SJSA1 (cell line): ENCODE measurements at places on chromosomes 16 and 17.

DNA sequence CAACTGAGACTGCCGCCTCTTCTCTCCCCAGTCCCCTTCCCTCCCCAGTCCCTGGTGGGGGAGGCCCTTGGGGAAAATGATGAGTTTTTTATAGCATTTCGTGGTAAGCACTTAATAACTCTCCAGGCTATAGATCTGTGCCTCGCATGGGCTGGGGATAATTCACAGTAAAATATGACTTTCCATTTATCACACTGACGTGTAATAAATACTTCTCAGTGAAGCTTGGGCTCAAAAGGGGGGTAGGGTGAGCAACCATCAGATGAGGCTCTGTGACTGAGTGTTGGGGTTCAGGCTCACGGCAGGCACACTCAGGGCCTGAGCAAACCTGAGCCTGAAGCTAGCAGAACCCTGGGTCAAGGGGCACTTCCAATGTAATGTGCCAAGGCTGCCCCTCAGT, 101.6 kb downstream of the CCT6B start:
- no peak for DNase-seq

DNA sequence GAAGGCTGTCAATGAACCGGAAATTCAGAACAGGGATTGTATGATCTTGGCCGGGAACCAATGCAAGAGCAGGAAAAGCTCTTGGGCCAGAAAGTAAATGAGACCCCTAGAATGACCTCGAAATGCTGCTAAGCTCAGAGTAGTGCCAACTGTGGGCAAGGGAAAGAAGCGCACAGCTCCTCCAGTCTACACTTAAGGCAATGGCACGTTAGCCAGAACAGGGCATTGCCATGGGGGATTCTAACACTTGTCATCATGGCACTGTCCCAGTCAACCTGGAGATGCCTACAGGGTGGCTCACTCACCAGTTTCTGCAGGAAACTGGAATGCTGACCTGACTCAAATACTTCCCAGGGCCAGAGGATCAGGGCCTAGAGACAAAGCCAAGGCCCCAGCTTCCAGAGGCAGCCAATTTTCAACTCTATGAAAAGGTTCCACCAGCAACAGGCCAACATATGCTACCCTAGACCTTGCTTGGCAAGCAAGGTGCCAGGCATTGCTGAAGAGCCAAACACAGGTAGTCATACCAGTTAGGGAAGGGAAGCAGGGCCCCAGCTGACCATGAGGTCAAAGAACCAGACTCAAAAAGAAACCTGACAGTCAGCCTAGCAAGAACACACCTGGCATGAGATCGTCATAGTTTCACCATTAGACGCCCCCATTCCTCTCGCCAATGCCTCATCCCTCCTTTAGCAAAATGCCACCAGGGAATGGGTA, 34.9 kb downstream of the ARHGAP17 start:
- no peak for DNase-seq

DNA sequence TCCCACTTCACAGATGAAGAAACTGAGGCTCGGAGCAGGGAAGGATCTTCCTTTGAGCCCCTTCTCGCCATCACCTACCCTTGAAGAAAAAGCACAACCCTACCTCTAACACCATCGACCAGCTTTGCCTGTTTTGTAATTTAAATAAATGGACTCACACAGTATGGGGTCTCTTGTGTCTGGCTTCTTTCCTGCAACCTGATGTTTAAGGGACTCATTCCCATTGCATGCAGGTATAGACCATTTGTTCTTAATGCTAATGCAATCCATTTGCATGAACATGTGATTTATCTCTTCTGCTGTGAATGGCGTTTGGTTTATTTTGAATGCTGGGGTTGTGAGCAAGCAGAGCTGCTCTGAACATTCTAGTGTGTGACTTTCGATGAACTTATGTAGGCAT, 150.8 kb upstream of the FOXF1 start:
- DNase-seq: no peak

GRCh38 chr17:32261936-32262510, 3.6 kb upstream of the RHBDL3 start:
- DNase-seq: no peak

GRCh38 chr17:60354223-60354622, 37.7 kb downstream of the USP32 start:
- peak; percentile 82 for DNase-seq

- DNase-seq: no peak
Observed at GRCh38 chr17:65023791-65024190, 32.7 kb downstream of the GNA13 start.

DNA sequence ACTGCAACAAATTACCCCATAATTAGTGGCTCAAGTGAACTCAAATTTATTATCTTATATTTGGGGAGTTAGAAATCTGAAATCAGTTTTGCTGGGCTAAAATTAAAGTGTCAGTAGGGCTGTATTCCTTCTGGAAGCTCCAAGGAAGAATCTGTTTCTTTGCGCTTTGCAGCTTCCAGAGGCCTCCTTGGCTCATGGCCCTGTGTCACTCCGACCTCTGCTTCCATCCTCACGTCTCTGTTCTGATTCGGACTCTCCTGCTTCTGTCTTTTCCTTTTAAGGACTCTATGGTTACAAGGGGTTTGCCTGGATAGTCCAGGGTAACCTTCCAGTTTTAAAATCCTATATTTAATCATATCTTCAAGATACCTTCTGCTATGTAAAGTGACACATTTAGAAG, 232.1 kb downstream of the CA10 start:
- DNase-seq: no peak

GRCh38 chr16:19179546-19180490, 11.8 kb downstream of the SYT17 start:
- no peak for DNase-seq

- DNase-seq: no peak
Observed at GRCh38 chr17:57424777-57425188, 168.5 kb downstream of the MSI2 start.

GRCh38 chr16:2712063-2712441, 8.0 kb downstream of the PRSS27 start:
- no peak for DNase-seq

DNA sequence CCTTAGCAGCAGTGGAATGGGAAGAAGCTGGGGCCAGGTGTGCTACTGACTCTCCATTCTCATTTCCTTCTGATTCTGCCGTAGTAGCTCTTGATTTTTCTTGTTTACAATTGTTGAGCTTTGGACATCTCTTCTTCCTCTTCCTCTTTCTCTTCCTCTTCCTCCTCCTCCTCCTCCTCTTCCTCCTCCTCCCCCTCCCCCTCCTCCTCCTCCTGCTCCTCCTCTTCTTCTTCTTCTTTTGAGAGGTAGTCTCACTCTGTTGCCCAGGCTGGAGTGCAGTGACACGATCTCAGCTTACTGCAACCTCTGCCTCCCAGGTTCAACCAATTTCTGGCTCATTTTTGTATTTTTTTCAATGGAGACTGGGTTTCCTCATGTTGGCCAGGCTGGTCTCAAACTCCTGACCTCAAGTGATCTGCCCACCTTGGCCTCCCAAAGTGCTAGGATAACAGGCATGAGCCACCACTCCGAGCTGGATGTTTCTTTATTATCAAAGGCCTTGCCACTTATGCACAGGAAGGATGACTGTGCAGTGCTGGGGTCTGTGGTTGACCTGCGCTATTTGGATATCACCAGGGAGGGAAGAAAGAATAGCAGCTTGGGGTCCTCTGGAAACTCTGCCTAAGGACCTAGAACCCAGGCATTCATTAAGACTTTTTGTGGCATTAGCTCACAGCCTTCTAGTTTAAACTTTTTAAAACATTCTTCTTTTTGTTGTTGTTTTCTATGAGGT, 127.8 kb upstream of the KCNJ16 start:
- DNase-seq: peak; percentile 52

- no peak for DNase-seq
Observed at GRCh38 chr16:50622643-50623369, 58.3 kb downstream of the SNX20 start.

GRCh38 chr17:50114849-50115357, 15.1 kb downstream of the SAMD14 start:
- peak; percentile 55 for DNase-seq

DNA sequence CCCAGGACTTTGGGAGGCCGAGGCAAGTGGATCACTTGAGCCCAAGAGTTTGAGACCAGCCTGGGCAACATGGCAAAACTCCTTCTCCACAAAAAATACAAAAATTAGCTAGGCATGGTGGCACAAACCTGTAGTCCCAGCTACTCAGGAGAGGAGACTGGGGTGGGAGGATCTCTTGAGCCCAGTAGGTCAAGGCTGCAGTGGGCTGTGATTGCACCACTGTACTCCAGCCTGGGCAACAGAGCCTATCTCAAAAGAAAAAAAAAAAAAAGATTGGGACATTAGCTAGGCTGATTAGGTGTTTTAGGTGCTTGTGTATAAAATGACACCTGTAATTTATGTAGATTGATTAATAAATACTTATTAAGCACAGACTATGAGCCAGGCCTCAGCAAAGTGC, 10.1 kb downstream of the GFOD2 start:
- DNase-seq: no peak

DNA sequence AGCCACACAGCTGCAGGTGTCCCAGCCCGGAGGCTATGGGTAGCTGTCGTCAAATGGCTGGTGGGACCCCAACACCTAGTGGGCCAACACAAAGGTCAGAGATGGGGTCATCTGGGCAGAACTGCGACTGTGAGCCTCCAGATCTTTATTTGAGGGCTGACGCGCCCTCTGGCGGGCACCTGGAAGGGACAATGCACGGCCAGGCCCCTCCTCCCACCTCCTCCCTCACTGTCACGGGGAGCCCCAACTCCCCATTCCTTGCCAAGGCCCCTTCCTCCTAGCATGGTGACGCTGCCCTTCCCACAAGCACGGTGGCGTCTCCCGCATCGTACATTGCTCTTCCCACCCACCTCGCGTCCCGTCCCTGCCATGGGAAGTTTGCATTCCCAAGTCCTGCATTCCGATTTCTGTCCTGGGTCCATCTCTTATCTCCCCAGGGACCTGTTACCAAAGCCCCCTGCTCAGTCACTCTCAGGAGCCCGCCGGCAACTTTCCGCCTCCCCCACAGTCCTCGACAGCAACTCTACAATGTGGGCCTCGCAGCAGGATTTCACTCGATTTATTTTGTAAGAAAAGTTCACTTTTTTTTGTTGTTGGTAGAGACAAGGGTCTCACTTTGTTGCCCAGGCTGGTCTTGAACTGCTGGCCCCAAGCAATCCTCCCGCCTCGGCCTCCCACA, 1.0 kb downstream of the TLE7 start:
- no peak for DNase-seq

GRCh38 chr17:2854143-2855055, 58.2 kb downstream of the RAP1GAP2 start:
- DNase-seq: no peak

- DNase-seq: peak; percentile 80
Observed at GRCh38 chr17:57783338-57783742, 38.2 kb upstream of the CCDC182 start.
